ENCODE measurements at places on chromosomes 11 and 22.

DNA sequence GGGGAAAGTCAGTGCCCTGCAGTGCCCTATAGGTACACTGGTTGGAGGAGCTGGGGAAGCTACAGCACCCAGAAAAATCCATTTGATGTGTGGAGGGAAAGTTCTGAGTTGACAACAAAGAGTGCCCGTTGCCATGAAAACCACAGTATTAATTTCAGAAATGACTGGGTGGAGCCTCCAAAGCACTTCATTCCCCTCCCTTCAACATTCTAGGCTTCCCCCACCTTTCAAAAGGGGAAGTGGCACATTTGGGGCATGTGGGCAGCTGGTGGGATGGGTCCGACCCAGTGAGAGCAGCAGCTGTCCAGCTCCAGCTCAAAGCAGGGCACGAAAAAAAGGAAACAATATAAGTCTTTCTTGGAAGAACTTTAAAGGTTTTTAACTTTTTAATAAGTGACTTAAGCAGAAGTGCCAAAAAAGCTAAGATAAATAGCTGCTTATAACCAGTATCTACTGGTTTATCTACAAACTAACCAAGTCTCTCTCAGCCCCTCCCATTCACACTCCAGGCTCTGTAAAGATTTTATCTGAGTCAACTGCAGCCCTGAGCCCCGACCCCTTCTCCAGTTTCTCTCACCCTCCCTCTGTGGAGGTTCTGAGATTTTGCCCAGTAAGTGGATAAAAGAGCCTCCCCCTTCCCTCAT is 9.0 kb upstream of the AHNAK start:
- peaks cover 15% of the 10 kb centered on the region for H3K36me3 ChIP-seq
- no peaks in the 10 kb centered on the region for H3K27me3 ChIP-seq
- no peak for DNase-seq
- peak overlapping the region; percentile 98 for H3K27ac ChIP-seq
- peaks cover 96% of the 10 kb centered on the region for H3K4me1 ChIP-seq

GRCh38 chr11:113971506-113972195 is 3.3 kb upstream of the HTR3A start:
- H3K4me3 ChIP-seq, result no peak overlapping the region
- no peaks in the 10 kb centered on the region for H3K27me3 ChIP-seq
- H3K36me3 ChIP-seq, result no peaks in the 10 kb centered on the region
- no peak overlapping the region for H3K27ac ChIP-seq

- peaks cover 52% of the 10 kb centered on the region for H3K4me1 ChIP-seq
- H3K27ac ChIP-seq, result peak overlapping the region; percentile 77
- DNase-seq, result no peak
- no peak overlapping the region for H3K4me3 ChIP-seq
- no peaks in the 10 kb centered on the region for H3K27me3 ChIP-seq
- H3K36me3 ChIP-seq, result no peaks in the 10 kb centered on the region
These were observed 56.4 kb upstream of the CD44 start for GRCh38 chr11:35082321-35083180.

GRCh38 chr22:47804281-47804680 is 1041.8 kb downstream of the TBC1D22A start:
- no peaks in the 10 kb centered on the region for H3K4me1 ChIP-seq
- no peak for DNase-seq
- no peak overlapping the region for H3K4me3 ChIP-seq
- H3K27ac ChIP-seq, result no peak overlapping the region

- DNase-seq, result no peak
- H3K27me3 ChIP-seq, result no peaks in the 10 kb centered on the region
- H3K36me3 ChIP-seq, result no peaks in the 10 kb centered on the region
- no peak overlapping the region for H3K27ac ChIP-seq
These were observed 39.2 kb downstream of the KMT5B start for GRCh38 chr11:68173926-68174325.

GRCh38 chr22:42202669-42203068 is 67.8 kb downstream of the TCF20 start:
- no peaks in the 10 kb centered on the region for H3K27me3 ChIP-seq
- H3K27ac ChIP-seq, result no peak overlapping the region
- DNase-seq, result no peak
- no peaks in the 10 kb centered on the region for H3K36me3 ChIP-seq
- H3K4me1 ChIP-seq, result peaks cover 8% of the 10 kb centered on the region

DNA sequence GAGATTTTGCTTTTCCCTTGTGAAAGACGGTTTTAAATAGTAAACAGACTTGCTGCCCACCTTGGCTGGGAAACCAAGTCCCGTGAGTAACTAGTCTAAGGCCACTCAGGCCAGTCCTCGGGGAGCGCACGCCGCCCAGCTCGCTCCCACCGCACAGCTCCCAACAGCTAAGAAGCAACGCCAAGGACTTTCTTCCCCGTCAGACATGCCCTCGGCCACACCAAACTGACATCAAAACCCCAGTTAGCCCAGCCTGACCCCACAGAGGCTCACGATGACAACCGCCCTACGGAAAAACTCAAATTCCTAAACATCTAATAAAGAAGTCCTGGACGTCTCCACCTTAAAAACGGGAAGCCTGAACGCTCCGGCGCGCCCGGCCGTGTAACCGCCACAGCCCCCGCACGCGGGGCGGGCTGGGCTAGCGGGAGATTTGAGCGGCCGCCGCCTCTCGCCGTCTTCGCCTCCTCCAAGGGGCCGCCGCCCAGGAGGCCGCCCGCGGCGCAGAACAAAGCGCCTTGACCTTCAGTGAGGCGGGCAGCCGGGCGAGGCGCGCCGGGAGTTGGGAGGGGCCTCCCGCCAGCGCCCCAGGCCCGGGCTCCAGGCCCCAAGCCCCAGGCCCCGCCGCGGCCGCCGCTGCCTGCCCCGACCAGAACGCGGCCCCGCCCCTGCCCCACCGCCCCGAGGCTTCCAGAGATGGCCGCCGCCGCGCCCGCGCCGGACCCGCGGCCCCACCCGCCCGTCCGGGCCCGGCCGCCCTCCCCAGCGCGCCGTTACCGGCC is 486 bp downstream of the NAP1L4 start:
- H3K4me1 ChIP-seq, result peaks cover 52% of the 10 kb centered on the region
- no peaks in the 10 kb centered on the region for H3K27me3 ChIP-seq
- H3K27ac ChIP-seq, result peak overlapping the region; percentile 86
- peak overlapping the region; percentile 75 for H3K4me3 ChIP-seq
- H3K36me3 ChIP-seq, result no peaks in the 10 kb centered on the region

- H3K4me3 ChIP-seq, result no peak overlapping the region
- H3K36me3 ChIP-seq, result no peaks in the 10 kb centered on the region
- no peak overlapping the region for H3K27ac ChIP-seq
- DNase-seq, result no peak
These were observed 114.3 kb downstream of the CD44 start for GRCh38 chr11:35253237-35253636.

All from vagina (tissue), 2 donors.